ENCODE measurements at places on chromosomes 7 and 10.
A peak's percentile ranks its signal among the peaks of the same experiment; 100 is the strongest.

- H3K27me3 ChIP-seq, result peaks cover 3% of the 10 kb centered on the region
- H3K27ac ChIP-seq, result peak overlapping the region; percentile 58
- DNase-seq, result no peak
- H3K36me3 ChIP-seq, result no peaks in the 10 kb centered on the region
These were observed 58.6 kb downstream of the PDGFA start for GRCh38 chr7:461117-461452.

DNA sequence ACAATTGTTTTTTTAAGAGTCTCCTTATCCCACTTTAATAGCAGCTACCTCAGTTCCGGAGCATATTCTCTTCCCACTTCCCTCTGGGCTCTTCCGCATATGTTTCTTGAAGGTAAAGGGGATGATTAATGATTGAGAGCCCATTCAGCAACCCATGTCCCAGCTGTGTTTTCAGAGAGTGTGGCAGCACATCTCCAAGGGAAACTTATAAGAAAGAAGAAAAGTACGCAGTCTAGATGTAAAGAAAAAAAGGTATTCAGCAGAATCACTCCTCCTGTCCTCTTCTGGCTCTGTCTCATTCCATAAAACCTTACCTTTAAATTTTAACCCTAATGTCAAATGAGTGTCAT is 9.7 kb upstream of the ANKRD7 start:
- no peak for DNase-seq
- H3K4me1 ChIP-seq, result no peaks in the 10 kb centered on the region
- no peaks in the 10 kb centered on the region for H3K27me3 ChIP-seq
- no peak overlapping the region for H3K27ac ChIP-seq
- no peak overlapping the region for H3K4me3 ChIP-seq

GRCh38 chr7:66050337-66050957 is 25.2 kb upstream of the ASL start:
- no peaks in the 10 kb centered on the region for H3K36me3 ChIP-seq
- no peak overlapping the region for H3K4me3 ChIP-seq
- no peak for DNase-seq
- H3K27ac ChIP-seq, result no peak overlapping the region

DNA sequence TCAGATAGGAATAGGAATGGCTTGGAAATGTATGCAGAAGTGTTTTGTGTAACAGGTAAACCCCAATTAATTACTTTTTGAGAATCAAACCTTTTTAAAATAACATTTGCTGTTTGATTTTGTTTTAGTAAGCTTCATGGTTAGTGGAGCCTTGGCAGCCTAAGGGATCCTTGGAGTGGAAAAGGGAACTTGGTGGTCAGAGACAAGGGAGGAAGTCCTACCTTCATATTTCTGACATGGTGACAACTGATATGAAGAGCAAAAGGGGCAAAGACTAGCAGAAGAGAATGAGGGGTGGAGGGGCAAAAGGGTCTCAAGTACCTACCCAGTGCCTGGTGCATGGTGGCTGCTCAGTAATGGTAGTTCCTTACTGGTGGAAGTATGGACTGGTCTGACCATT is 32.3 kb downstream of the AHCYL2 start:
- H3K27ac ChIP-seq, result no peak overlapping the region
- no peaks in the 10 kb centered on the region for H3K27me3 ChIP-seq
- no peak overlapping the region for H3K4me3 ChIP-seq
- no peak for DNase-seq

- H3K36me3 ChIP-seq, result no peaks in the 10 kb centered on the region
- H3K27ac ChIP-seq, result no peak overlapping the region
- no peak overlapping the region for H3K4me3 ChIP-seq
These were observed 20.4 kb downstream of the GNG11 start for GRCh38 chr7:93941945-93942344.

All from type B pancreatic cell (in vitro differentiated cells).